C1 segment of cervical spinal cord (tissue), 14 donors: ENCODE measurements at places on chromosomes 4 and X.

DNA sequence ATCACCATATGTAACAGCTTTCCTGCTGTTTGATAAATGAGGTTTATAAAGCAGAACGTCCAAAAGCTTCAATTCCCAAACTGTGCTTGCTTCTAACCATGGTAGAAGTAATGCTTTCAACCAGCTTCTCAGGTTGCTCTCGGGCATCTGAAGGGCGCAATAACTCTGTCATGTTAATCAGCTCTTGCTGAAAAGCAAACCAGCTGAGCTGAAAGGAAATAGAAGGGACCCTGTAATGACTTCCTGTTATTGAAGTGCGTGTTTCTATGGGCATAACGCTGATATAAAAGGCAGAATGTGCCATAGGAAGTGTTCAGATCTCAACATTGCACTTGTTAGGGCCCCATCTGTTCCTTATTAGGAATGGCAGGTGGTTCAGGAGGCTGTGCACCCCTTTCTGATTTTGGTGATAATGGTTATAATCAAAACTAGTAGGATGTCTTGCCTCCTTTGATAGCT is 21.2 kb downstream of the HERC3 start:
- DNase-seq: no peak

- DNase-seq: no peak
These were observed 121.8 kb downstream of the SPCS3 start for GRCh38 chr4:176441594-176441993.

DNA sequence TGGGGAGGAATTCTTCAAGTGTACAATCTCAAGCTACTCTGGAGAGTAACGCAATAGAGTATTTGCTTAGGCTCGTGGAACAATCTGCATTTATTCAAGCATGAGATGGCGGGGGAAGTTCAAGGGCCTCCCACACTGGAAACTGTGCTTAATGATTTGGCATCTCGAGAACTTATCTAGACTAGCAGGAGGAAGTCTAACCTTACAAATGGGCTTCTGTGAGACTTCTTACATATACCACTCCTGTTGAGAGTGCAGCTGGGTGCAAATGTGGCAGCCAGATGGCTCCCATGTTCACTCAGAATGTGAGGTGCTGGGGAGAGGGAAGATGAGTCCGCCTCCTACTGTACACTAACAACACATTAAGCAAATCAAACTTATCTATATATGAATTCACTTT is 29.3 kb upstream of the PTPN13 start:
- no peak for DNase-seq

DNA sequence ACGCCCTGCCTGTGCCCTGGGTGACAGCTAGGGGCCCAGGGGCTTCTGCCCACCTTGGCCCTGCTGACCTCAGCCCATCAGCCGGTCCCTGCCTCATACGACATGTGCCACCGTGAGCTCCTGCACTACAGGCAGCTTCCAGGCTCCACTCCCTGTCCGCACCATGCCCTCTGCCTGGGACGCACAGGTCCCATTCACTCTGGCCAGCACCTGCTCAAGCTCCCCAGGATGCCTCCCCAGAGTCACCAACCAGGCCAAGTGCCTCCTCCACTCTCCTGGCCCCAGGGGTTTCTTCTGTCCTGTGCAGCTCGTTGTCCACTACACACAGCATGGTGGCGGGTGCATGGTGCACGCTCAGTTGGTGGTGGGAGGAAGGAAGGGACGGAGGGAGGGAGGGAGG is 20.2 kb upstream of the MRFAP1 start:
- no peak for DNase-seq

- no peak for DNase-seq
These were observed 30.0 kb downstream of the CTBP1 start for GRCh38 chr4:1218634-1219565.

DNA sequence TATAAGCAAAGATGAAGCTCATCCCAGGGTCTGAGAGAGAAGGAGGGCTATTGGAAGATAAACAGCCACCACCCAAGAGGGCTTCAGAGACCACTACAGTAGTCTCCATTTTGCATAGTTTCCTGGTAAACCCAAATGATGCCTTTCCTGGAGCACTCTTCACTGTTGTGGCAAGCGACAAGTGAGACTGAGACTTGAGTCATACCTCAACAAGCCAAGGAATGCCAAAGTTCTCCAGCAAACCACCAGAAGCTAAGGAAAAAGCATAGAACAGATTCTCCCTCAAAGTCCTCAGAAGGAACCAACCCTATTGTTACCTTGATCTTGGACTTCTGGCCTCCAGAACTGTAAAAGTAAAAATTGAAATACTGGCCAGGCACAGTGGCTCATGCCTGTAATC is 65.9 kb downstream of the LARP7 start:
- no peak for DNase-seq

- no peak for DNase-seq
These were observed 3.2 kb downstream of the FGF13 start for GRCh38 chrX:138708268-138708667.

- DNase-seq: no peak
These were observed 33.4 kb downstream of the C4orf54 start for GRCh38 chr4:99624141-99624719.

DNA sequence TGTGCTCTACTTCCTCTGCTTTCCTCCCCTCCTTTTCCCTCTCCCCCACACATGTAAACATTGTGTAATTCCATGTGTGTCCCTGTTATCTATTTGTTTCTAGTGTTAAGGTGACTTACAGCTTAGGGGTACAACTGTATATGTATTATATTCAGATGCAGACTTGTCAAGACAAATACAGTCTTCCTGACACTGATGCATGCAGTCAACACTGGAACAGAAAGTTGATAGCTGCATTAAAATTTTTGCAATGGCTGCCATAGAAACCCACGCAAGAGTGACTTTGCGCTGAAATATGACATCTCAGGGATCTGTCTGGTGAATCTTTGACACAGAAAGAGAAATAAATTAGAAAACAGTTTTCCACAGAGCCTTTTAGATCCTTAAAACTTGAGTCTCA is 656.7 kb downstream of the IL1RAPL1 start:
- DNase-seq: no peak

GRCh38 chr4:7771056-7771455 is 168.6 kb downstream of the AFAP1 start:
- no peak for DNase-seq

- no peak for DNase-seq
These were observed 733 bp upstream of the G3BP2 start for GRCh38 chr4:75673959-75674328.

DNA sequence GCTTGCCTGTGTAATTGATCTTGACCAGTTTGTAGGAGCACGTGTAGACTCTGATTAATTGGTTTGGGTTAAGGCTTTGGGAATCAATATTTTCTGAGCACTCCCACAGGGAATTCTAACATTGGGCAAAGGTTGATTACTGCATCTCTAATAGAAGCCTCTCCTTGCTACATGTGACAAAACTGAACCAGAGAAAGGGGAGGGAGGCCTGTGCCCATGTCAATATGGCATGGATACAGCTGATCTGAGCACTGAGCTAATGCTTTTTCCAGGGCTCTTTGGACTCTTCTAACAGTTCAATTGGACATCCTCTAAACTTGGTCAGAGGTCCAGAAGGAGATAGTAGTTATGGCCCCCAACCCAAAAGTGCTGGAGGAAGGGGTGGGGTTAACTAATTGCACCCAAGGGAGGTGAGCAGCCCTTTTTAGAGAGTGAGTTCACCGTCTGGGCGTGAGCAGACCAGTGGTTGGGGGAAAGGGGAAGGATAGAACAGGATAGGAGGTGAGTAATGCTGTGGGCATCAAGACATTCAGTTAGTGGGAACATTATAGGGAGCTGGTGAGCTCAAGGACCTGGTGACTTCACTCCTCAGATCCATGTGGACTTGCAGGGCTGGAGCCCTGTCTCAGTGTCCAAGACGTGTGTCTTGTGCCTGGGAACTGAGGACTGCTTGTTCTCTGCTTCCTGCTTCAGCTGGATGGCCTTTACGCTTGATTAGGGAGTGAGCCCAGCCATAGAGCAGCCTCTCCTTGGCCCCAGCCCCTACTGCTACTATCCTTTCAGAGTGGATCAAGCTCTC is 22.8 kb downstream of the MSN start:
- DNase-seq: no peak

- DNase-seq: no peak
These were observed 209.8 kb downstream of the SPCS3 start for GRCh38 chr4:176529574-176529973.

DNA sequence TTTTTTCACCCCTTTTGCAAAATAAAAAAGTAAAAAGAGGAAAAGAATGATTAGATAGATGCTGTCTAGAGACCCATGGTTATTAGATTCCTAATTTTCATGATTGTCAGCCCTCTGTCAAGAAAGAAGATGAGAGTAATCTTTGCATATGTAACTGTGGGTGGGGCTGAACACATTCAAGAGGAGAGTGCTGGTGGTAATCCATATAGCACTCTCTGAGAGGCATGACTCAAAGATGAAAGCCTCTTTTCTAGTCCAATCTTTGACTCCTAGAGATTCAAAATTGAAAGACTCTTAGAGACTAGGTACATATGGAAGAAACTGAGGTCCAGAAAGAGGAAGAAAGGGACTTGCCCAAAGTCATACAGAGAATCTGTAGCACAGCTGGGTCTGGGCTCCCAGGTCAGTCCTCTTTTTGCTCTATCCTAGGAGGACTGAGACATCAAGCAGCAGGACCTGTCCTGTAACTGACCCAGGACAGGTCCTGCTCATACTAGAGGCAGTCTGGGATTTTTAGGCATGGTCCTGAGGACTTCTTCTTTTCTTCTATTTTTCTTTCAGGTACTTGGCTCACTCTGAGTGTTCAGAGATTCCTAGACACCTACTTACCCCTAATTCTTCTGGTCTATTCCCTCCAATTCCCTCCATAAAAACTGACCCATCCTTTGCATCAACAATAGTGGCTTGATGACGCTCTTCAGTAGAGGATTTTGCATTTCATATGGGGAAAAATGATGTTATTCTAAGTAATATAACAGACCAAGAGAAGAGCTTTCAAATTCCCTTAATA is 23.8 kb downstream of the VSIG4 start:
- no peak for DNase-seq

DNA sequence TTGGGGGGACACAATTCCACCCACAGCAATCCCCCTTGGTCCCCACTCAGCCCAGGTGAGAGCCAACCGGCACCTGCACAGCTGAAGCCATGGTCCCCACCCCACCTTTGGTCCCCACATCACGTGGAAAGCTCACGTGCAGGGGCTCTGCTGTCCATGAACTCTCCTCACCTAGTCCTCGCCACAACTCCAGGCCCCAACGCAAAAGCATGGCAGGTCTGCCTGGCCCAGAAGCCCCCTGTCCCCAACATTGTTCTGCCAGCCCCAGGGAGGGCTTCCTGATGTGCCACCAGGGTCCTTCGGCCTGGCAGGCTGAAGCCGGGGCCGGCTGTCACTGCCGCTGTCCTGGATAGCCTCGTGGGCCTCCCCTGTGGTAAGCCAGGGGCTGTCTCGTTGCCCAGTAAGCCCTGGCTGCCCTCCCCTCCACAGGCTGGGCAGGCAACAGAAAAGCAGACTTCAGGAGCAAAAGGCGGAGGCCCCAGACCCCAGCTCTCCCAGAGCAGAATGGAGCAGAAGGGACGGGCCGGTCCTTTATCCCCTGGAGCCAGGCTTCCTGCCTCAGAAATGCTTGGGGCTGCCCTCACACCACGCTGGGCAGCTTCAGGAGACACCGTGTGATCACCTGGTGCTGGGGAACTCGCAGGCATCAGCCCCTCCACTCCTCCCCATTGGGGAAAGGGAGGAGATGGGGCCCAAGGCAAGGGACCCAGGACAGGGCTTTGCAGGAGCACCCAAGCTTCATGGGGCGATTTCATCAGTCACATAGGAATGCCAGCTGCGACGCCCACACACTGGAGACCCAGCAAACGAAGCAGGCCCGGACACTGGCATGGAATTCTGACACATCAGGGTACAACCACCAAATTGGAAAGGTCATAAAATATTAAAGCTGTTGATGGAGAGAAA is 103.7 kb downstream of the ADRA2C start:
- no peak for DNase-seq

- DNase-seq: no peak
These were observed 58.6 kb upstream of the ADRA2C start for GRCh38 chr4:3707423-3708102.

GRCh38 chr4:10697086-10697485 is 12.5 kb upstream of the CLNK start:
- DNase-seq: no peak

- no peak for DNase-seq
These were observed 95.3 kb upstream of the GUCY1A1 start for GRCh38 chr4:155571184-155571944.

GRCh38 chr4:108008721-108009120 is 19.0 kb downstream of the HADH start:
- DNase-seq: no peak

DNA sequence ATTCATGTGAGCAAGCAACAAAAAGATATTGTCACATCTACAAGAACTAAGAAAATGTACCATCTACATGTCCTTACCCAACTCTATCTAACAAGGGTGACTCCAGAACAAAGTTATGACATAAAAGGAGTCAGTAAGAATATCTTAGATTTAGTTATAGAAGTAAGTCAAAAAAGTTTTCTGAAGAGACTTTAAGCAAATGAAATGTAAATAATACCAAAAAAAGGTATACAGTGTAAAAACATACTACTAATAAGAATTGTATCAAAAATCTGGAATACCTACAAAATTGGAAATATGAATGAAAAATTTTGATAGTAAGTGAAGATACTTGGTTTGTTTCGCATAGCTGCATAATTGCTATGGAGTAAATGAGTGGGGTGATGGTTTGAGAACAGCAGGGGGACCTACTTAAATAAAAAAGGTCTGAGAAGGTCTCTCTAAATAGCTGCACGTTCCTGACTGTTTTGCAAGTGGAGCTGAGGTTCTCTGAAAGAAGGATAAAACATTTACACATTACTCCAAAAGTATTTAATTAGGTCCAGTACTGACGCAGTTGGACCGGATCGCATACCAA is 51.0 kb upstream of the ENPP6 start:
- DNase-seq: no peak

GRCh38 chrX:16376056-16376455 is 208.8 kb downstream of the MAGEB17 start:
- no peak for DNase-seq
